ELR (cell line): ENCODE measurements at places on chromosomes 7 and 10.

GRCh38 chr7:12524794-12525386 is 45.6 kb upstream of the SCIN start:
- peak; percentile 74 for DNase-seq

GRCh38 chr10:133441780-133442179 is 12.0 kb upstream of the SCART1 start:
- DNase-seq = no peak

DNA sequence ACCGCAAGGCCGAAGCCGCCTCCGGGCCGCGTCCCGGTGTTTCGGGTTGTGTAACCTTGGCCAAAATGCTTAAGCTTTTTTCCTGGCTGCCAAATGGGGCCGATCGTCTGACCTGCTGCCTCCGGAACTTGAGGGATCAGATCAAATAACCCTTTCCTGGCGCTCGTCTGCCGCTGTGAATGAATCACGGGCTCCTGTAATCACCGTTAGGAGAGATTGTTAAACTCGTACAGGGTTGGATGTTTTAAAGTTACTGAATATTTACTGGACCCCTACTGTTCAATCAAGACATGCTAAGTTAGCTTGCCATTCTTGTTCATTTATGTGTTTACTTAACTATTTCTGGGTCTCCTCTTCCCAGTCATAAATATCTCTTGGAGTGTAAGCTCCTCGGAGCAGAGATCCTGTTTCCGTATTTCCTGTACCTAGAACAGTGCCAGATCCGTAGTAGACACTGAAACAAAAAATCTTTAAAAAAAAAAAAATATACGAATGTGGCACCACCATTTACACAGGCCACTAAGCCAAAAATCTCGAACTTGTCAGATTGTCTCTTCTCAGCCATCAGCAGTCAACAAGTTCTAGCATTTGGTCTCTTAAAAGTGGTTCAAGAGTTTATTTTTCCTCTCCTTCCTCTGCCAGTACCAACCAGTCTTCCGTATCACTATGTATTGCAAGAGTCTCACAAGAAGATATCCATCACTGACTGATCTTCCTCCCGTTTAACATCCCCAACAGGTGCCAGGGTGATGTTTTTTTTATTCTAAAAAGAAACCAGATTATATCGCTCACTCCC is 650 bp upstream of the TM9SF3 start:
- DNase-seq = peak; percentile 92

DNA sequence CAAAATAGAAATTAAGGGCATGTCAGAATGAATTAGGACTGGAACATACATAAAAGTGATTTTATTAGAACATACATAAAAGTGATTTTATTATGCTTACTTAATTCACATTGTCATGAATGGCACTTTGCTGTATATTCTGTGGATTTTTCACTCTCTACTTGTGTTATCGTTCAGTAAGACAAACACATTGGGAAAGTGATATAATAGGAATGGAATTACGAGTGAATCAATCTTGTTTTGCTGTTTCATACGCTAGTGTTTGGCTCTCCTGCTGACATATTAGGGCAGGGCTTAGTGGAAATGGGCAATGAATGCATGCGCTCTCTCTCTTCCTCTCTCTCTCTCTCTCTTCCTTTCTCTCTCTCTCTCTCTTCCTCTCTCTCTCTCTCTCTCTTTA is 561.1 kb downstream of the ACTR3B start:
- DNase-seq = no peak

GRCh38 chr7:139703487-139704307 is 74.1 kb downstream of the HIPK2 start:
- DNase-seq = no peak

- DNase-seq = no peak
Measured at GRCh38 chr7:10022957-10023356, 950.7 kb upstream of the PHF14 start.
